Dermis microvascular lymphatic vessel endothelial cell (primary cell): ENCODE measurements at places on chromosomes 4 and X. TPM values are rescaled to one million over a fixed set of nuclear protein-coding genes. Genes with fewer than 3 reads are reported as not detected.

UNC5C gene
- total RNA-seq = not detected in 2 replicates

XAGE5 gene
- total RNA-seq = not detected in 2 replicates

CTAG2 gene
- not detected in 2 replicates for total RNA-seq

PTCHD1 gene
- not detected in 2 replicates for total RNA-seq

DNA sequence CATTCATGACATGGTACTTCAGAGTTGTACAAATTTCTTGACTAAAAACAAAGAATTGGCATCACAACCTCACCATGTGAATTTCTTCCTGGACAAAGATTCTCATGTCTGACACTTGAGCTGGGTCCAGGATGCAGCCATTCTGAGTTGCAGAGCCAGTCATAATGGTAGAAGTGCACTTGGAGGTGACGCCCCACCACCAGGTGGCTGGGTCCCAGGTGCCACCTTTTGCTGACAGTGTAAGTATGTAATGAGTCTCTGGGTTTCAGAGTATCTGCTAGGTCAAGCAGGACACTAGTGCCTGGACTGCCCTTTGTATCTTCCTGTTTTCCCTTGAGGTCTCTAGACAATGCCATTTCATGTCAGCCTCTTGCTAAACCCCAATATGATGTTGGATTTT, 36.6 kb upstream of the WDR1 start:
- no peak for DNase-seq

GRCh38 chr4:75243570-75243969, 270.6 kb downstream of the RCHY1 start:
- no peak for DNase-seq

GRCh38 chr4:94711635-94712034, 46.1 kb upstream of the BMPR1B start:
- no peak for DNase-seq

DNA sequence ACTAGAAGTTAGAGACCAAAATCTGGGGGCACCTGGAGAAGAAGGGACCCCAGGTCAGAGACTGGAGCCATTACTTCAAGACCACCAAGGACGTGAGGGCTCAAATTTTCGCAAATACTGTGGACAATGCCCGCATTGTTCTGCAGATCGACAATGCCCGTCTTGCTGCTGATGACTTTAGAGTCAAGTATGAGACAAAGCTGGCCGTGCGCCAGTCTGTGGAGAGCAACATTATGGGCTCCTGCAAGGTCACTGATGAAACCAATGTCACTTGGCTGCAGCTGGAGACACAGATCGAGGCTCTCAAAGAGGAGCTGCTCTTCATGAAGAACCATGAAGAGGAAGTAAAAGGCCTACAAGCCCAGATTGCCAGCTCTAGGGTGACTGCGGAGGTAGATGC, 101.2 kb downstream of the NCAPG start:
- no peak for DNase-seq

DNA sequence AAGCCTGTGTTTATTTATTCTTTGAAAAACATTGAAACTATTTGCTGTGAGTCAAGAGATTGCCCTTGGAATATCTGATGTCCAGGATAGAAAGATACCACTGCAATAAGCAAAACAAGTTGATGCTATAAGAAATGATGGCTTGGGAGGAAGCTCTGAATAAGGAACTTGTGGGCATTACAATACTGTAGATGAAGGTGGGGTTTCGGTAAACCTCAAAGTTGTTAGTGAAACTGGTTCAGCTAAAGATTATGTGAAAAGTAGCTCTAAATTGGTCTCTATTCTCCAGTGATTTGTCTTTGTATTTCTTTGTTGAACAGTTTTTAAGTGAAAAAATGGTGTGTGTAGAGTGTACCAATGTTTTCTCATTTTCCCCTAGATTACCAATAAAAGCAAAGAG, 128.7 kb downstream of the AKAP4 start:
- DNase-seq = no peak

DNA sequence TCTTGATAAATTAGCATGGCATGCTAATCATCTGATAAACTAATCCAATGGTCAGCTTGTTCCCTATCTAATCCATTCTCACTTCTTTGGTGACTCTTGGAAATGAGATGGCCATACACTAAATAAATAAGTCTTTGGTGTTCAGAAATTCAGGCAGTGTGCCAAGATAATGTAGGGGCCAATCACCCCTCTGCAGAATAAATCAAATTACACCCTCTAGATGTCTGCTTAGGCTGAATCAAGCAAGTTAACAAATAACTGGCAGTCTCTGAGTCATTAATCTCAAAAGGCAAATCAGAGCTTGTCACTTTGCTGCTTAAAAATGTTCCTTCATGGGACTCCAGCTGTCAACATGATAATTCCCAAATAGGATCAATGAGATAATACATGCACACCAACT, 97.4 kb downstream of the NLGN4X start:
- DNase-seq = no peak

- no peak for DNase-seq
These were observed 77.1 kb upstream of the LSM6 start for GRCh38 chr4:146098397-146098796.

GRCh38 chrX:23788946-23789345, 6.0 kb downstream of the SAT1 start:
- DNase-seq = no peak

DNA sequence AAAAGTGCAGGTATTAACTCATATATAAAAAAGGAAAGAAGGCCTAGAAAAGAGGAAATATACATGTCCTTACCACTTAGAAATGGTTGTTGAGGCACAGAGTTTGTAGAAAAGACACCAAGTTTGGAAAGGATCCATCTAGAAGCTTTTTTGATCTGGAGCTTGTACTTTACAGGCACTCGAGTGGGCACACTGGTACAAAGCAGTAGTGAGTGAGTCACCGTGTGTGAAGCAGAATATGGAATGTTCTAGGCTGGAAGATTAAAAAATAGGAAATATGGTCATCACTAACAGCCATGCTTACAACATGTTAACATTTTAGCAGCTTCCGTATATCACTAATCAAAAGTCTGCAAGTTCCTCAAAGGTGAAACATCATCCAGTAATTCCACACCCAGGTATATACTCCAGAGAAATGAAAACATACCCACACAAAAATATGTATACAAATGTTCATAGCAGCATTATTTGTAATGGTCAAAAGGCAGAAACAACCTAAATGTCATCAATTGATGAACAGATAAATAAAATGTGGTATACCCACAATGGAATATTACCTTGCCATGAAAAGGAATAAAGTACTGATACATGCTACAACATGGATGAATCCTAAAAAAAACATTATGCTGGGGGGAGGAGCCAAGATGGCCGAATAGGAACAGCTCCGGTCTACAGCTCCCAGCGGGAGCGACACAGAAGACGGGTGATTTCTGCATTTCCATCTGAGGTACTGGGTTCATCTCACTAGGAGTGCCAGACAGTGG, 69.5 kb downstream of the FRYL start:
- no peak for DNase-seq

GRCh38 chr4:17112292-17112659, 213.8 kb upstream of the LDB2 start:
- DNase-seq = peak; percentile 22

GRCh38 chrX:53028678-53029077, 19.9 kb upstream of the GPR173 start:
- no peak for DNase-seq

GRCh38 chr4:173246719-173247118, 78.1 kb downstream of the GALNT7 start:
- DNase-seq = no peak

DNA sequence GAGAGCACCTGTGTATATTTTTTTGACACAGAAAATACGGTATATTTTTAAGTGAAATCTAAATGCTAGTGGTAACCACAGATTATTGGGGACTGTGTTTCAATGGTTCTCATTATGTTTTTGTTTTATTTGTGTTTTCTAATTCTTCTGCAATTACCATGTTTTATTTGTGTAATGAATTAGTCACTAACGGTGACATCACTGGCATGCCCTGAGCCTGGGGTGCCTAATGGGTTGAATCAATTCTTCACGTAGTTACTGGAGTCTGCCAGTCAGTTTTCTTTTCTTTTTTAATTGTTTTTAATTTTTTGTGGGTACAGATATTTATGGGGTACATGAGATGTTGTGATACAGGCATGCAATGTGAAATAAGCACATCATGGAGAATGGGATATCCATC, 168.8 kb downstream of the RELL1 start:
- DNase-seq = no peak

DNA sequence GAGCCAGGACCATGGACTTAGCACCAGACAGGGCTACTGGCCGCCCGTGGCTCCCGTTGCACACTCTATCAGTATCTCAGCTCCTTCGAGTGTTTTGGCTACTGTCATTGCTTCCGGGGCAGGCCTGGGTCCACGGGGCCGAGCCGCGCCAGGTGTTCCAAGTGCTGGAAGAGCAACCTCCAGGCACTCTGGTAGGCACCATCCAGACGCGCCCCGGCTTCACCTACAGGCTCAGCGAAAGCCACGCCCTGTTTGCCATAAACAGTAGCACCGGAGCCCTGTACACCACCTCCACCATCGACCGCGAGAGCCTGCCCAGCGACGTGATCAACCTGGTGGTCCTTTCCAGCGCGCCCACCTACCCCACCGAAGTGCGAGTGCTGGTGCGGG, 1.6 kb downstream of the FAT4 start:
- peak; percentile 44 for DNase-seq

GRCh38 chr4:56649445-56650261, 31.4 kb downstream of the HOPX start:
- no peak for DNase-seq

GRCh38 chr4:64883087-64883807, 474.0 kb upstream of the TECRL start:
- no peak for DNase-seq
